ENCODE measurements at places on chromosomes 5 and 9.

- no peak for DNase-seq
Measured at GRCh38 chr5:35284364-35284763, 54.1 kb upstream of the PRLR start.

DNA sequence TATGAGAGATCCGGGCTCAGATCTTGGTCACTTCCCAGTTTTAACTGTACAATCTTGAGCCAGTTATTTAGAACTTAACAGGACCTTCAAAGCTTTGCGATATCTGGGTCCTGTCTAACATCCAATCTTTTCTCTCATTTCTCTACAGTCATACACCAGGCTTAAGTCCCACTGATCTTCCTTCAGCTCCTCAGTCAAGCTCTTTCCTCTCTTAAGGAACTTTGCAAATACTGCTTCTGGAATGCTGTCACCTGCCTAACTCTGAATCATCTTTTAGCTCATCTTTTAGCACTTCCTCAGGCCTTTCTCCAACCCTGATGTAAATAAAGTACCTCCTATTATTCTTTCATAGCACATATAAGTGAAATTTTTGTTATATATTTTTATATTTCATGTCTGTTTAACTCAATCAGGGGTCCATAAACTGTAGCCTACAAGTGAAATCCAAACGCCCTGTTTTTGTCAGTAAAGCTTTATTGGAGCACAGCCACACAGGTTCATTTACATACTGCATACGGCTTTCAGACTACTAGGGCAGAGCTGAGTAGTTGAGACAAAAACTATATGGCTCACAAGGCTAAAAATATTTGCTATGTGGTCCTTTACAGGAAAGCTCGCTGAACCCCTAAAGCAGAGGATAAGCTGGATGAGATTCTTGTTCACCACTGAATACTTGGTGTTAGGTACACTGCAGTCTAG is 63.5 kb downstream of the MEF2C start:
- DNase-seq = no peak

GRCh38 chr5:77353251-77353650 is 138.9 kb downstream of the WDR41 start:
- DNase-seq = no peak

DNA sequence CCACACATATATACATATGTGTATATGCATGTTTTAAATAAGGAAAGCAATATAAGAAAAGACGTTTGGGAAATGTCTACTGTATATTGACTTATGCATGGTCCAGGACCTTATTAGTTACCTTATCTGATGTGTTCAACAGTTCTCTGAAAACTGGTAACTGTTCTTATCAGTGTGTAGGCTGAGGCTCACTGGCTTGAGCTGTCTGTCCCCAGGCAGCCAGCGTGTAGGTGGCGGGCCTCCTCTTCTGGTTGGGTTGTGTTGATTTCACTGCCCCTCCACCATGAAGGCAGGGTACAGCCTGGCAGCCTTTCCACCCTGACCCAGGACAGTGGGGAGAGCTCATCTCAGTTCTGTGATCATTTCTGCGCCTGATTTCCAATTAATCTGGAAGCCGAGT is 38.7 kb upstream of the SEMA4D start:
- no peak for DNase-seq

DNA sequence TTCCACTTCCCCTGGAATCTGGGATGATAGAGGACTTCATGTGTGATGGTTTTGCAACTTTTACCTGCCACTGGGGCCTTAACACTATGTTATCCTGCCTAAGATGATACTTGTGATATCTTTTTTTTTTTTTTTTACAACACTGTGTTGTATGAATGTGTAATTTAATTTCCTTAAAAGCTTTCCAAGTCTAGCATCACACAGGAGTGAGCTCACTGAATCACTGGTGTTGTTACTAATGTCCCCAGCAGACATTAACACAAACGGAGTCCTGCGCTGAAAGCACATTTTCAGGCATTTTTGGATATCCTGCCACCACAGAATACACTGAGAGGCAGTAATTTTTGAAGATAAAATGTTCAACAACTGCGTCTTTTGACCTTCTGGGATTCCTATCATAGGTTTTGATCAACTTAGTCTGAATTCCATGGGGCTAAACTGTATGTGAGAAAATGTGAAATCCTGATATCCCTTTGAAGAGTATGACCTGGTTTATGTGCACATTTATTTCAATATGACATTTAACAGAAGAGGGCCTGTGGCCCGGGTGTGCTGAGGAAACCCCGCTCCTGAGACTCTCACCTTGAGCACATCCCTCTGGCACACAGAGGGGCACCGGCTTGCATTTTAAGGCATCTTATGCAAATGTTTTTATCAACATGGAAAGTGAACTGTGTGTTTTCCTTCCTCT is 118.0 kb downstream of the FSTL4 start:
- no peak for DNase-seq

- DNase-seq = no peak
Measured at GRCh38 chr9:81083854-81084512, 605.4 kb downstream of the TLE1 start.

- no peak for DNase-seq
Measured at GRCh38 chr5:36178524-36178890, 26.6 kb downstream of the SKP2 start.

All from stimulated activated CD8-positive, alpha-beta memory T cell treated with anti-CD3 and anti-CD28 coated beads, Interleukin-2, amount 100 ng/mL, for 1 hour (primary cell).